ENCODE measurements at places on chromosomes 5 and 9. TPM values are rescaled to one million over a fixed set of nuclear protein-coding genes. Genes with fewer than 3 reads are reported as not detected.
A peak's percentile ranks its signal among the peaks of the same experiment; 100 is the strongest.

The ZNF883 gene
- 16.5 TPM for total RNA-seq

The MEF2C gene
- 2.6 TPM for total RNA-seq

The GKAP1 gene
- 22.0 TPM for total RNA-seq

The SHISAL2B gene
- total RNA-seq, result 0.51 TPM

The C9orf152 gene
- 0.13 TPM for total RNA-seq

The SCGB3A2 gene
- not detected for total RNA-seq

The FBP1 gene
- 6.0 TPM for total RNA-seq

DNA sequence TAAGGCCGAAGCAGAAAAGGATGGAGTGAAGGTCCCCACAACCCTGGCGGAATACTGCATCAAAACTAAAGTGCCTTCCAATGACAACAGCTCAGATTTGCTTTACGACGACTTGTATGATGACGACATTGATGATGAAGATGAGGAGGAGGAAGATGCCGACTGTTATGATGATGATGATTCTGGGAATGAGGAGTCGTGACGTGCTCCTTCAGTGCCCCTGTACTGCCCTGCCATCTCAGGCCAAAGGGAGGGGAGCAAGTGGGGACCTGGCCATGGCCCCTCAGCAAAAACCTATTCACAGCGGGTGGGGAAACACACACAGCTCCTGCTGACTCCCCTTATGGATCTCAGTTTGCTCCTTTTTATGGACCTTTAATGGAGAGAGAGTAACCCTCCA, 100.1 kb downstream of the UBE2R2 start:
- DNase-seq, result no peak

- DNase-seq, result no peak
These were observed 138.4 kb downstream of the GADD45G start for GRCh38 chr9:89743216-89743572.

DNA sequence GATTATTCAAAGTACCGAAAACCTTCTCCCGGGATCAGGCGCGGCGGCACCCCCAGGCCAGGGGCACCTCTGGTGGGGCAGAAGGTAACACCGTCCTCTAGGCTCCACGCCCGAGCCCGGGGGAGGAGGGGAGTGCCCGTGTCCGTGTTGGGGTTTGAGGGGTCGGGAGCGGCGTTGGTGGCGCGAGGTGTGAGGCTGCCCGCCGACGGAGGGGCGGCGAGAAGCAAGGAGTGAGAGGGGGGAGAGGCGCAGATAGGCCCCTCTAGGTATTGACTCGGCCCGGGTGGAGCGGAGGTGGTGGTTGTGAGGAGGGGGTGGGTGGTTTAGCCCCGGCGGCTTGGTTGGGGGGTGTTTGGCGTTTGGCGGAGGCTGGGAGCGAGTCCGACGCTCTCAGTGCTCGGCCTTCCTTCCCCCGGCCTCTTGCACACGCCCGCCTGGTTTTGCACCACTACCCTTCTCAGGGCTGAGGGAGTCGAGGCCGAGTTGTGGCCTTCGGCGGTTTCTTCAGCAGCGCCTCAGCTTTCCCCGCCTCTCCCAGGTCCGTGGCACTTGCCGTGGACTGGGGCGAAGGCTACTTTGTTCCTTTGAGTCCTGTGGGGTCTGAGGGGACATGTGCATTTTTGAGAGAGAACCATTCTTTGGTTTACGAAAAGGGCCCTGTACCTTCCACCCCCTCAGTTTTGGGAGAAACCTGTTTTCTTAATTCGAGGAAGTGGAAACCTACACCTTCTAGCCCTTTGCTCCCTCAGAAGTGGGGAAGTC, 450 bp downstream of the GPBP1 start:
- peak; percentile 23 for DNase-seq

GRCh38 chr9:127112056-127112455, 10.4 kb downstream of the ANGPTL2 start:
- no peak for DNase-seq

DNA sequence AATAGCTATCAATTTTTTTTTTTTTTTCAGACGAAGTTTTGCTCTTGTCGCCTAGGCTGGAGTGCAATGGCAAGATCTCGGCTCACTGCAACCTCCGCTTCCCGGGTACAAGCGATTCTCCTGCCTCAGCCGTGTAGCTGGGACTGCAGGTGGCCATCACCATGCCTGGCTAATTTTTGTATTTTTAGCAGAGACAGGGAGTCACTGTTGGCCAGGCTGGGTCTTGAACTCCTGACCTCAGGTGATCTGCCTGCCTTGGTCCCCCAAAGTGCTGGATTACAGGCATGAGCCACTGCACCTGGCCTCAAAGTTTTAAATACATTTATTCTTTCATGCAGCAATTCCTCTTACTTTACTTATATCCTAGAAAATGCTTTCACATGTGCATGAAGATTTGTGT, 17.6 kb downstream of the TRIM14 start:
- no peak for DNase-seq

Data from progenitor cell of endocrine pancreas (in vitro differentiated cells).